ENCODE measurements at places on chromosomes 7 and 10.

DNA sequence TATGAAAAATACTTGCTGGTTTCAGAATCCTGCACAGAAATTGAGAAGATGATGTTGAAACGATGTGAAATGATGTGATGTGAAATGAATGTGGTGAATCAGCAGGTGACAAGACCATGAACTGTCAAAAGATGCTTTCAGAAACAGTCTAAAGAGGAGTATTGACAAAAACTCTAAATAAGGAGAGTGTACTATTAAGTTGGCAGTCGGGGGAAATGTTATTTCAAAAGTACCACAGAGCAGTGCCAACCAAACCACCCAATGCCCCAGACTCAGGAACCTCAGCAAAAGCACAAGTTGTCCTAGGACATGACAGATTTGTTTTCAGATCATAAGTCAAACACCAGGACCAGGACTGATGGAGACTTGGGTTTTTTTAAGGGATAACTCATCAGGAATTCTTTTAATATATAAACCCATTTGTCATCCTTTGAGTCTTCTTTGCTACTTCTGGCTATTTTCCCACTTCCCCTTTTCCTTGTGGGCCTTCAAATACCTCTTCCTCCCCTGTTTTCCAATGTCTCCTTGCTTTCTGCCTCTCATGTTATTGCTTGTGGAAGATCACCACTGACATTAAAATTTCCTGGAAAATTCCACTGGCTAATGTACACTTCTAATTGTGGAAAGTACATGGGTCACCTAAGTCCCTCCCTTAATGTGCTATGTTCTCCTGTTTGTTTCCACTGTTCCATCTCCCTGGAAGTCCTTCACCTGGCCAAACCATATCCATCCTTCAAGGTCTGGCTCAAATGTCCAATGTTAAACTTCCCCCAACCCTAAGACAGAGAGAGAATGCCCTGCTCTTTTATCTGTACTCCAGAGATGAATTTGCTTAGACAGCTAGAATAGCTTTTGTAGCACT, 10.2 kb upstream of the PPP1R3C start:
- no peak for DNase-seq

DNA sequence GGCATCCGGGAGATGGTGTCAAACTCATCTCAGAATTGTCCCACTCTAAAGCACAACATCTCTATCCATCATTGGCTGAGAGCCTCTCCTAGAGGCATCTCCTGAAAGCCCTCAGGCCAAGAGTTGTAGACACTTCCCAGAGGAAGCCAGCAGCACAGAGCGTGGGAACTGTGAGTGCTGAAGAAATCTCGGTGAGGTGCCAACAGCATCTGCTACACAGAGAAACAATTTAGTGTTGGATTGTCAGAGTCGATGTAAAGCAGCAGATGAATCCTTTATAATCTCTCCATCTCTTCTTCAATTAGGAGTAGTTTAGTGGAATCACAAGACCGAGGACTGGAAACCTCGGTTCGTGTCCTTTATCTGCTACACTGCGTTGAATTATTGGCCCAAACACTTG, 172.2 kb downstream of the C7orf25 start:
- DNase-seq, result peak; percentile 25

GRCh38 chr7:43004082-43004481, 71.9 kb downstream of the MRPL32 start:
- DNase-seq, result no peak

DNA sequence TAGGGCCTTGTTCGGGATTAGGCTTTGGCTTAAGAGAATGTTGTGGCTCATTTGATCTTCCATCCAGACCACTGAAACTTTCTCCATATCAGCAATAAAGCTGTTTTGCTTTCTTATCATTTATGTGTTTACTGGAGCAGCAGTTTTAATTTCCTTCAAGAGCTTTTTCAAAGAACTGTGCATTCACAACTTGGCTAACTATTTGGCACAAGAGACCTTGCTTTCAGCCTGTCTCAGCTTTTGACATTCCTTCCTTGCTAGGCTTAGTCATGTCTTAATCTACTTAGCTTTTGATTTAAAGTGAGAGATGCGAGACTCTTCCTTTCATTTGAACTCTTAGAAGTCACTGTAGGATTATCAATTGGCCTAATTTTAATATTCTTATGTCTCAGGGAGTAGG, 19.1 kb upstream of the AKR1B1 start:
- DNase-seq, result no peak

GRCh38 chr7:34851431-34851830, 185.9 kb downstream of the DPY19L1 start:
- no peak for DNase-seq

- no peak for DNase-seq
Observed at GRCh38 chr7:44331682-44332081, 6.3 kb upstream of the CAMK2B start.

DNA sequence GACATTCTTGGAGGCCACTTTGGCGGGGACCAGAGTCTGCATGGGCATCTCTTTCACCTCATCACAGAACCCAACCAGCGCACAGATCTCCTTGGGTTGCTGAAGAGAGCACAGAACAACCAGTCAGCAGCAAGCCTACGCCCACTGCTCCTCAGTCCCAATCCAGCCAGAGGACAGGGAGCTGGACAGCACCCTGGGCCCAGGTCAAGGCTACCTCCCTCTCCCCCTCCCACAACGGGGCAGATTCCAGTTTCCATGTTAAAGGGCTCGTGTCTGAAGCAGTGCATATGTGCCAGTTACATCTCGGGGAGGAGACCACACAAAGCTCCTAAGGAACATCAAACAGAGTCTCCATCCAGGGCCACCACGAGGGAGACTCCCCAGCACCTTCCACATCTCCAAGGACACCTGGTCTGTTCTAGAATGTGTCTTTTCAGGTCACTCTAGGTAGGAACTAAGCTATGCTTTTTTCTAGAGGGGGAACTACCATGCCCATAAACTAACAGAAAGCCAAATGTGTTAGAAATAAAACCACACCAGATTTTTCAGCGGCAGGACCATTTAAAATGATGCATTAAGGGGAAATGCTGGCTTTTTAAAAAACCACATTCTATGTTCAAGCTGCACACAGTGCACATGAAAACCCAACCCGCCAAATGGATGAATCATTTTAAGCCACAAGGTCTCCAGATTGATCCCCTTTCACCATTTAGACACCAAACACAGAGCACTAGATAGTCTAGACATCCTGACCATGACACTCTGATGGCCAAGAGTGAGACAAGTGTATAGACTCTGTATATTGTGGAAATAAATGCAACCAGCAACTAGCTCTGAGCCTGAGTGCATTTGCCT, 28.9 kb downstream of the PSAP start:
- DNase-seq, result no peak

DNA sequence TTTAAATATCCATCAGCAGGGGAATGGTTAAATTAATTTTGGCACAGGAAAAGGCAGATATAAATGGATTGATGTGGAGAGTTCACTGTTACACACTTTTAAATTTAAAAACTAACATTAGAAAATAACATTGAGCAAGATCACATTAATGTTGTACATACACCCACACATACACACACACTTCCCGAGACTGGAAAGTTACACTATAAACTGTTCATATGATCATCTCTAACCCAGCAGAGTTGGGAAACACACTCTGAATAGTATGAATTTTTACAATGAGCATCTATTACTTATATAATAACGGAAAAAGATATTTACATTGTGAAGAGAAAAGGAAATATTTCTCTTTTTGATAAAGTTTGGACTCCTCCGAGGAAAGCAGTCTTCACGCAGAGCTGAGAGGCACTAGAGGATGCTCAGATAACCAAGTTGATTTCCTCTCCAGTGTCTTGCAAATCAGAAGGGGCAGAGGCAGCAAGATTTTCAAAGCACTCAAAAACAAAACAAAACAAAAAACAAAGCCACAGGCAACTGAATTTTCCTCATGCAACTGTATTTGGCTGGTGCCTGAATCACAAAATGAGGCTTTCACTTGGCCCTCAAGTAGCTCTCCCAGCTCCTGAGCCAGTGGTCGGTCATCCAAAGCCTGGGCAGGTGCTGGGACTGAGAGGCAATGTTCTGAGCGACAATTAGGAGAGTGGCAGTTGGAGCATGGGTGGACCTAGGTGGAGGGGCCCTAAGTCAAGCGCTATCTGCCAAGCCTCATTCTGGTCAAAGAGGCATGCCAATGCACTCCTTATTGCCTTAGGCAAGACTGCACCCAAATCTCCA, 10.5 kb upstream of the GATAD1 start:
- no peak for DNase-seq

DNA sequence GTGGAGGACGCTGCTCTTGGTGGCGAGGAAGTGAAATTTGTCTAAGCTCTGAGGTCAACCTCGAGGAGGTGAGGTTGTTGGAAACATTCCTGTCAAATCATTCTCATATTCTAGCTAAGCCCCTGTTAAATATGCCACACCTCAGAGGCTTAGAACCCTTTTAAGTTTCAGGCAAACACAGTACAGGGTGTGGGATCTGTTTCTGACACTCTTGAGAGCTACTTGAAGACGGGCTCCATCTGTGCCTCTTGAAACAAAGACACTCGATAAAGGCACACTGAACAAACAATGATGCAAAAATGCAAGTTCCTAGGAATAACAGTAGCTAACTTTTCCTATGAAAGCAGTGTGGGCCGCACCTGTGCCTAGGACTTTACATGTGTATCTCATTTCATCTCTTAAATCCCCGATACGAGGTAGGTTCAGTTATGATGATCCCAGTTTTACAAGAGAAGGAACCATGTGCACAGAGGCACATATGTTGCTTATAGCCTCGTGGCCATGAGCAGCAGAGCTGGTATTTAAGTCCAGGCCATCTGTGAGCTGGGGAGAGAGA, 299.2 kb downstream of the CCDC3 start:
- DNase-seq, result peak; percentile 24

- DNase-seq, result no peak
Observed at GRCh38 chr7:27171325-27171636, 2.8 kb downstream of the HOXA10 start.

- DNase-seq, result no peak
Observed at GRCh38 chr10:43371418-43371817, at the start of gene FXYD4. Gene FXYD4 (plus strand): TSS chr10:43371636. CDS start chr10:43373747, 2,111 bp downstream.

GRCh38 chr10:68359189-68359588, 26.5 kb upstream of the PBLD start:
- no peak for DNase-seq

- DNase-seq, result no peak
Observed at GRCh38 chr7:144436500-144436899, 33.0 kb upstream of the NOBOX start.

- DNase-seq, result no peak
Observed at GRCh38 chr7:49771427-49772176, 1.8 kb upstream of the VWC2 start.

- DNase-seq, result peak; percentile 26
Observed at GRCh38 chr7:3154881-3155494, 111.3 kb upstream of the CARD11 start.

- no peak for DNase-seq
Observed at GRCh38 chr10:62127975-62128374, 140.7 kb downstream of the RTKN2 start.

DNA sequence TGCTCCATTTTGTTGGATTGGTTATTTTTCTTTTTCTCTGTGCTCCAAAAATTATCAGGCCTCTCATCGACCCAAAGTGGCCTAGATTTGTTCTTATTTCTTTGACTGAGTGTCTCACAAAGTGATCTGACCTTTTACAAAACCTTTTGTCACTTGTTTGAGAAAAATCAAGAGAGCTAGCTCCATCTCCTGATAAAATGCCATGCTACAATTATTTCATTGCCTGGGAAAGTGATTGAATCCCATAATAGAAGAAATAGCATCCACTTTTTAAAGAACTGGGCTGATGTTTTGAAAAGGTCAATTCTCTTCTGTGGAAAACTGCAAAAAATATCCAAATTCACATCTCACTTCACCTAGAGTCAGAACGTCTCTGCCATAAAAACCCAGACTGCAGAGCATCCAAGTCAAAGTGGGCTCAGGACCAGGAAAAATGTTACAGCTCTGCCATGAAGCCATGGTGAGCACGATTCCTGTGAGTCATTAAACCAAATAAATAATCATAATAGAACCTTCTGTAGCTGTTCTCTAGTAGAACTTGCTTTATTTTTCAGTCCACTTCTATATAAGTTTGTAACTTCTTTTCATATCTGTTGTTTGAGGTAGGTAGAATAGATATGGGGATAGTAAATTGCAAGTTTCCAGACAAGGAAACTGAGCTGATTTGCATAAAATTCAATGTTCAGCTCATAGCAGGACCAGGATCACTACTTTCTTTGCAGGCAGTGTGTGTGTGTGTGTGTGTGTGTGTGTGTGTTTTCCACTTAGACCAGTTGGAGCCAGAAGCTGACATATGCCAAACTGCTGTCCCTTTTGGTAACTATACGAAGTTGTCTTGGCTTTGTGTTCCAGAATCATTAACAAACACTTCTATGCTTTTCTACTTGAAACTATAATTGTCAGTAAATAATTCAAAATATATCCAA, 632.5 kb upstream of the ANKRD30A start:
- DNase-seq, result peak; percentile 20

DNA sequence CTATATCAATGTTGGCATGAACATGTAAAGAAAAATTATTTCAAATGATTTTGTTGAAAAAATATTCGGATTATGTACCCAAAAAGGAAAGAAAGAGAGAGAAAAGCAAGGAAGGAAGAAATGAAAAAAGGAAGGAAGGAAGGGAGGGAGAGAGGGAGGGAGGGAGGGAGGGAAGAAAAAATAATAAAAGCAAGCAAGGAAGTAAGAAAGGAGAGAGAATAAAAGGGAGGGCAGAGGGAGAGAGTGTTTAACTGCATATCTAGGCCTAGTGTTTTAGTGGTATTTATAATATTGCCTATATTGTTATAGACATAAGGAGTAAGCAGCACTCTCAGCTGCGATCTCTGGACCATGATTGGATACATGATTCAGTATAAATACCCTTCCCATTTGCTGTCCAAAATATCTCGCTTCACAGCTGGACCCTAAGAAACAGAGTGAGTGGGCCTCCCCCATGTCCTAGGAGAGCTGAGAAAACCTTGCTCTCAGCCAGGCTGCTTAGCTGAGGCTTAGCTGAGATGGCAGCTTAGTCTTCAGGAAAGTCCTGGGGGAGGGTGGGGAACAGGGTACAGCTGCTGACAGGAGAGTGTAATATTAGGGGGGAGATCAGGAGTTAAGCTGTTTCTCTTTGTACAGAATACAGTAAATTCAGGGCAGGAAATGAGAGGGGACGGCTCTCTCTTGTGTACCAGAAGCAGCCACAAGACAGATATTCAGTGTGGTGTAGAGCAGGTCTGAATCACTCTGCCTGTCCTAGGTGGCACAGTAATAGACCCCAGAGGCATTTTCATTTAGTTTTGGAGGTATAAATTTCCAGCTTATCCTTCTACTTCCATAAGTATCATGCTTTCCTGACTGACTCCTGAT, 66.8 kb upstream of the TARP start:
- DNase-seq, result peak; percentile 39

GRCh38 chr7:55432939-55433784, 68.0 kb downstream of the LANCL2 start:
- no peak for DNase-seq

GRCh38 chr10:33496096-33496495, 161.6 kb upstream of the NRP1 start:
- DNase-seq, result no peak

DNA sequence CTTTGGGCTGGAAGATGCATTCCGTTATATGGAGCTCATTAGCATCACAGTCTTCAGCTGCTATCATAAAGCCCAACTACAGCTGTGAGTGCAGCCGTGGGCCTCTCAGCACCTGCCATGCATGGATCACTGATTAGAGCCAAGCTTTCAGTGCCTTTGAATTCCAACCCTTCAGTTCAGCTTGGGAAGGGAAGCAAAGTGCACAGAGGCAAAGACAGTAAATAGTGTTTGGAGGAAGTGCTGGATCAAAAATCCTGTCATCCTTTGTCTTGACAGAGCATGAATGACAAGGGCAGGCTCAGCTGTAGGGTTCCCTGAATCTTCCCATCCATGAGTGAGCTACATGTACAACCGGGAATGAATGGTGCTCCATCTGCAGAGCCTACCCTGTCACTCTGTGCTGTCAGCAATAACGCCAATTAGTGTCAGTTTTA, 153.7 kb downstream of the DNAJB9 start:
- no peak for DNase-seq
